Cortex of kidney (tissue), 1 donor: ENCODE measurements at places on chromosomes 13 and 19.

GRCh38 chr13:79614250-79614918 lies 133.4 kb downstream of the NDFIP2 start:
- DNase-seq = no peak

DNA sequence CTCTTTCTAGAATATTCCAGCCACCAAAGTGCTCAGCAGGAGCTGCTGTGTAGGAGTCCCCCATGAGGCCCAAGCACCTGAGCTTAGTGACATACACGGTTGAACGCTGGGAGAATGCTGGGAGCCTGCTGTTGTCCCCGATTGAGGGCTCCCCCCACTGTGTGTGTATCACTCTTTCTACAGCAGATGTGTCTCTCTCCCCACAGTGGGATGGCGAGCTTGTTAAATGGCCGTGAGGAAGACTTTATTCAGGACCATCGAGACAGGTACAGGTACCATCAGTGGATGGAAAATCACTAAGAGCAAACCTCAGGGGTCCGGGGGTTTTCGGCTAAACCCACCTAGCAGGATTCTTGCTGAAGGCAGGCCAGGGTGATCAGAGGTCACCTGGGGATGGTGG lies 22.7 kb downstream of the EPN1 start:
- DNase-seq = no peak

DNA sequence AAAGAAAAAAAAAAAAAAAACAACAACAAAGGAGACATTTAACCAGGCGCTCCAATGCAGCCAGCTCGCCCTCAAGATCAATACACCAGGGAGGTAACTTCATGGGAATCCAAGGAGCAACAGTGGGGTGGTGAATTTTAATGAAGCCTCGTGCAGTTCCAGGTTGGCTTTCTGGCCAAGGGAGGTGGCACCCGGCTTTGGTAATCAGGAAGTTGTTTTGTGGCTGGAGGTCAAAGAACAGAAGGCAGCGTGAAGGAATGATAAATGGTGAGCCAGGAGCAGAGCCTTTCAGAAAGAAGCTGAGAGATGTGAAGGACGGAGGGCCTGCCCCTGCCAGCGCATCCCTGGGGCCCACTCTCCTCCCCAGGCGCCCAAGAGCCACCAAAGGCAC lies 188.2 kb upstream of the TSC22D1 start:
- DNase-seq = no peak

GRCh38 chr19:620166-620862 lies 13.0 kb downstream of the POLRMT start:
- no peak for DNase-seq

DNA sequence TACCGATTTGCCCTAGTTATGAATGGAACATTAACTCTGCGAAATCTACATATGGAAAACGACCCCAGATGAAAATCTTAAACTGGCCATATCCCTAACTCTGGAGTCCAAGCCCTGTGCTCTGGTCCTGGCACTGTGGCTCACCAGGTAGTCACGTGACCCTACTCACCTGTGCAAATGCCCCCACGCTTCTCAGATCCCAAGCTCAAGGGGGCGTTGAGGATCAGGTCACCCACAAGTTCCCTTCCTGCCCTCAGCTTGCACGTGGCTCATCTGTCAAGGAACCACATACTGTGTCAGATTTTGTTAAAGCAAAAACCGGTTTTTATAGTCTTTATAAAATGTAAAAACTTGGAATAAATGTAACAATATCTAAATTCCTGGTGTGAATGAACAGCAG lies 324.0 kb downstream of the SHISA2 start:
- no peak for DNase-seq

DNA sequence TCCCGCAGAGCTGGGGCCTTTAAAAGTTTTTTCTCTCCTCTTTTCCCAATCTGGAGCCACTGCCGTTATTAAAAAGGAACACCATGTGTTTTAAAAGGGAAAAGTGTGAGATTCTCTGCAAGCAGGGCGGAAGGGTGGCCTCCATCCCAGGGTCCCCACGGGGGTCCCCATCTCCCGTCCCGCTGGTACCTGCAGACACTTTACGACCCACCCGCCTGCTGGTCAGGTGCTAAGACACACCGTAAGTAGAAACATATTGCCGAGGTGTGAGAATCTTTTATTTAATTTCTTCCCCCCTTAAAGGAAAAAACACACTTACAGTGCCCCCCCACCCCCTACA lies 1.8 kb downstream of the CRLF1 start:
- no peak for DNase-seq

DNA sequence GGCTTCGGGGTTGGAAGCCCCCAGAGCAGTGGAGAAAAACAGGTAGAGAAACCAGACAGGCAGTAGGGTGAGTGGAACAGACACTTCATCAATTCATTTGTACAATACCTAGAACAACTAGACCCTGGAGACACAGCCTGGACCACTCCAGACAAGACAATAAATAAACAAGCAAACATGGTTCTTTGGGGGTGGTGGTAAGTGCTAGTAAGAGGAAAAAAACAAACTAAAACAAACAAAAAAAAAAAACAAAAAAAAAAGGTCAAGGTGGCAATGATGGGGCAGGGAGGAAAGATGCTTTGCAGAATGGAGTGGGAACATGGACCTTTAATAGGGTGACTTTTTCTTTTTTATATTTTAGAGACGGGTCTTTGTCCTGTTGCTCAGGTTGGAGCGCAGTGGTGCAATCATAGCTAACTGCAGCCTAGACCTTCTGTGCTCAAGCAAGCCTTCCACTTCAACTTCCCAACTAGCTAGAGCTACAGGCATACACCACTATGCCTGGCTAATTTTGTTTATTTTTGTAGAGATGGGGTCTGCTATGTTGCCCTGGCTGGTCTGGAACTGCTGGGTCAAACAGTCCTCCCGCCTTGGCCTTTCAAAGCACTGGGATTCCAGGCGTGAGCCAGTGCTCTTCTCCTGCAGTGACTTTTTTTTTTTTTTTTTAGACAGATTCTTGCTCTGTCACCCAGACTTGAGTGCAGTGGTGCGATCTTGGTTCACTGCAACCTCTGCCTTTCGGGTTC lies 3.1 kb downstream of the JUNB start:
- DNase-seq = no peak

DNA sequence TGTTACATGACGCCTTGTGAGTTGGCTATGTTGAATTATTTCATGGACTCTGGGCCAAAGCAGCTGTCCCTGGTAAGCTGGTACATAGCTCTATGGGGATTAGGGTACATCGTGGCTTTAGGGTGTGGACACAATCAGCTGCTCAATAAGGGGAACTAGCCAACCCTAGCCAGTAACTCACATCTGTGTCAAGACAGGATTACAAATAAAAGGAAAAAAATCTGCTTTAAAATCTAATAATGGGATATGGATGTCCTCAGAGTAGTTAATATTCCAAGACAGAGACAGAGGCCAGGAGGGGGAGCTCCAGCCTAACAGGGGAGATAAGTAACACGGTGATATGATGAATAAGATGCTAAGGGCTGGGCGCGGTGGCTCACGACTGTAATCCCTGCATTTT lies 21.1 kb upstream of the ZNF766 start:
- no peak for DNase-seq

DNA sequence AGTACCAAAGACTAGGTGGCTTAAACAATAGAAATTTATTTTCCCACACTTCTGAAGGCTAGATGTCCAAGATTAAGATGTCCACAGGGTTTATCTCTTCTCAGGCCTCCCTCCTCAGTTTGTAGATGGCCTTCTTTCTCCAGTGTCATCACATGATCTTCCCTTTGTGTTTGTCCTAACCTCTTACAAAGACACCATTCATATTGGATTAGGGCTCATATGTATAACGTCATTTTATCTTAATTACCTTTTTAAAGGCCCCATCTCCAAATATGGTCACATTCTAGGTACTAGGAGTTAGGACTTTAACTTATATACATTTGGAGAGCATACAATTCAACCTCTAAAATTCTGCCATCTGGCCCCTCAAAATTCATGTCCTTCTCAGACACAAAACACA lies 34.3 kb downstream of the N4BP2L2 start:
- DNase-seq = no peak

DNA sequence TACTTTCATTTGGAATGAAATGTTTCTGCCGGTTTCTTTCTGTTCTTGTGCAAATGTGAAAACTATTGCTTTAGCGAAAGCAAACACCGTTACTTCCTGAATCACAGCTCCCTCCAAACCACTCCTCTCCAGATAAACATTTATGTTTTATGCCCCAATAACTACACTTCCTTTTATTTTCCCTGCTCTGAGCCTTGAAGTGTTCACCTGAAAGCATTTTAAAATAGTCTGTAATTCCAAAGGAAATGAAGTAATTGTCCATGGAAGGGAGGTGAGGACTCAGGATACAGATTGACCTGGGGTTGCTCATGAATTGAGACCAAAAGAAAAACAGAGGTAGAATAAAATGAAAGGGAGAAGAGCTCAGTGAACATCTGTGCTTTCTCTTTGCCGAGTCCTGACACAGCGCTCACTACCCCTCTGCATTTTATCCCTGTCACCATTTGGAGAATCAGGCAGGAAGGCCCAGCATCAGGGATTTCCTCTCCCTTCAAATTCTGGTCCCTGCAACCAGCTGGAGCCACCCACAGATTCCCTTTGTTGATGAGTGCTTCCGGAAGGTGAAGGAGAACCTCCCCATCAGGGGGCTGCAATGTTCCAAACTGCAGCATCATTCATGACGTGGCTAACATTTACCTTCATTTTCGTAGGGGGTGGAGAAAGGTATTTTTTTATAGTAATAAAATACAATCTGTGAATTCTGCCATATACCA lies 171.9 kb downstream of the ITGBL1 start:
- no peak for DNase-seq

- DNase-seq = no peak
These were observed 525.7 kb downstream of the UQCRFS1 start for GRCh38 chr19:28687296-28687695.

DNA sequence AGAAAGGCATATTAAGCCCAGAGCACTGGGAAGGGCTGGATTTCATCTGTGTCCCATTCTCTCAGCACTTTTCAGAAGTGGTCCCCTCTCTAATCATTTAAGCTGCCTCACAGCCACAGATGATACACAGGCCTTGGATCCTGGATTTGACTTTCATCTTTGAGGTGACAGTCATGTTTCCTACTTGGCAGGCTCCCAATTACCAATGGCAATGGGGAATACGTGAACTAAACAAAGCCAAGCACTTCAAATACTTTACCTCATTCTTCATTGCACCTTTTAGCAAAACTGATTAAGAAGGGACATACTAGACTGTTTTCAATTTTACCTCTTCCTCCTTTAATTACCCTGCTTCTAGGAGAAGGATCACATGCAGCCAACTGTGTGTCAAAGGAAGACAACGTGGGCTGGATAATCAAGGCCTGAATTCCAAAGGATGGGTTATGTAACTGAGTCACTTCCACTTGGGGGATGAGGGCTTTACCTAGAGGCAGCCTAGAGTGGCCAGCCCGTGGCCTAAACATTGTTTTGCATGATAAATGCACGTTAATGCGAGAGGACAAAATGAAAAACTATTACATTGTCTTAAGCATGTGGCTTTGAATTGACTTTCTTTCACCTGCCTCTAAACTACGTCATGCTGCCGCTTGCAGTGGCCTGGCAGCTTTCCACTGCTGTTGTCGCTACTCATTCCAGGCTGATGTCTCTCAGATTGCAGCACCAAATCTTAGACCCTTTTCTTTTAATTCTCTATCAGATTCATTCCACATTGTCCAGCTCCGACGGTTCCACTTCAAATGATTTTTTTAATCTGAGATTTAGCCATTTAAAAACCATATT lies 95.0 kb downstream of the KCTD12 start:
- no peak for DNase-seq

- DNase-seq = no peak
These were observed 314.4 kb upstream of the NBEA start for GRCh38 chr13:34627509-34628208.

- DNase-seq = no peak
These were observed 68.5 kb downstream of the STOML3 start for GRCh38 chr13:38922170-38922569.

GRCh38 chr13:41652735-41653361 lies 195.5 kb downstream of the RGCC start:
- no peak for DNase-seq

GRCh38 chr13:26280295-26280694 lies 26.4 kb downstream of the CDK8 start:
- DNase-seq = no peak

DNA sequence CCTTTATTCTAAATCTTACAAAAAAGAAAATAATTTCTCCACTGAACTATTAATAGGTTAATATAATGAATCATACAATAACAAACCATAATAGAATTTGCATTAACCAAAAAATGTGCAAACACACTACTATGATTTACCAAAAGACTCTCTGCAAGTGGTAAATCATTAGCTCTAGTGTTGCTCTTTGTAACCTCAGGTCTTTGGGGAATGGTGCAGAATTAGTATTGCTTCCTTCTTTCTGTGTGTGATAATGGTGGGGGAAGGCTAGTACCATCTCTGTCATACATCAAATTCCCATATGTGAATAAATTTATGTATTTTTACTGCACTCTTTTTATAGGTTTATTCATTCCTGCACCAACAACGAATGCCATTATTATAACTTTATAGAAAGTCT lies 105.1 kb downstream of the COG6 start:
- DNase-seq = no peak

GRCh38 chr13:103354171-103354570 lies 288.0 kb upstream of the SLC10A2 start:
- no peak for DNase-seq

DNA sequence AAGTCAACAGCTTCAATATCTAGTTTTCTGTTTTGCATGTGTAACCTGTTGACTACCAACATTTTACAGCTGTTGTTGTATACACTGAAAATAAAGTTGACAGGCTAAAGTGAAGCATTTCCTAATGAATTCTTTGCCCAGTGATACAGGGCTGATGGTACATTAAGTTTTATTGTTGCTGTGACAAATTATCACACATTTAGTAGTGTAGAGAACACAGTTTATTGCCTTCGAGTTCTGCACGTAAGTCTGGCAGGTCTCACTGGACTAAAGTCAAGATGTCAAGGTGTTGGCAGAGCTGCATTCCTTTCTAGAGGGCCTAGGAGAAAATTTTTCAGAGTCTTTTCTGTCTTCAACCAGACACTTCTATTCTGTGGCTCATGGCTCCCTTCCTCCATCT lies 184.2 kb downstream of the SLITRK6 start:
- no peak for DNase-seq

DNA sequence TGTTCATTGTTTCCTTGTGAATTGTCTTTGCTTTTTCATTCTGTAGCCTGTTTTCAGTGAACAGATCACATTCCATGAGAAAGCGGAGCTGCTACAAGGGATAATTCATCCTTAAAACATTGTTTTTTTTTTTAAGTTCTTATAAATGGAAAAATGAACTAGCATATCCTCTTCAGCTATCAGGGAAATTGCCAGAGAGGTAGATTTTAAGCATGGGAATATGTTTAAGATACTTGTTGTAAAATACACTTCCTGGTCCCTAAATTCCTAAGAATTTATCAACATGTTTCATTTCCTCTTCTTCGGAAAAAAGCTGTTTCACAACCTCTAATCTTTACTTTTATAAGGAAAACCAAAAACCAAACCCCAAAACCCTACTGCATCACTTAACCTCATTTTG lies 238.0 kb downstream of the POSTN start:
- DNase-seq = no peak

GRCh38 chr19:14442891-14443631 lies 10.0 kb downstream of the PKN1 start:
- DNase-seq = no peak
